Amniotic stem cell (primary cell): ENCODE measurements at places on chromosomes 1 and 21.
A peak's percentile ranks its signal among the peaks of the same experiment; 100 is the strongest.

- no peak for DNase-seq
Measured at GRCh38 chr1:27489501-27489972, 430 bp downstream of the WASF2 start.

DNA sequence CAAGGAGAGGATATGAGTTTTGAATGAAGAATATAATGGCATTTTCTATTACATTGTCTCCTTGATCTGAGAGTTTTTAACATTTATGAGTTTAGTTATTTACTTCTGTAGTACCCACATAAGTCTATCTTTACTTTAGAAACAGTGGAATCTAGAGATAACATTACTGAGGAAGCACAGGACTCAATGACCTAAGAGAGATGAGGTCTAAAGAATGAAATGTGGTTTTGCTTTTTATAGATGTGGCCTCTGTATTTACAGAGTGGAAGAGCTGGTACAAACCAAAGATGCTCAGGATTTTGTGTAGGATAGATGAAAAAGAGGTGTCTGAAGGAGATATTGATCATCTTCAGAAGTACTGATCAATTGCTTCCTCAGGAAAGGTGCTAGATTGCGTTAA lies 177.3 kb downstream of the KCTD3 start:
- DNase-seq: no peak

DNA sequence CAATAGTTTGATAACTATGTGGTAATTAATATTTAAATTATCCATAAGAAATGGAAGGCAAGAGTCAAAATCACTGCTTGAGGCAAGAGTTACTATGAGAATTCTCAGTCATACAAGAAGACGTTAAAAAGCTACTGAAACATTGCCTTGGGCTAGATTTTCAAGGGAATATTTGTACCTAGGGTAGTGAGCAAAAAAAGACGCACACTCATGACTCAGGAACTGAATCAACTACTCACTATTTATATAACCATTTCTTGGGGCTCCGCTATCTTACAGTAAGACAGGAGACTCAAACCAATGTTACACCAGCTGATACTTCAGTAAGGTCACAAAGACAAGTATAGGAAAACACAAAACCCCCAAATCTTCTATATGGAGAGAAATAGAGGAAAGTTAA lies 151.5 kb upstream of the RNPC3 start:
- DNase-seq: no peak

GRCh38 chr21:38352536-38353219 lies 95.9 kb downstream of the KCNJ15 start:
- DNase-seq: peak; percentile 59

- no peak for DNase-seq
Measured at GRCh38 chr1:240619906-240620621, 8.1 kb upstream of the GREM2 start.

- peak; percentile 66 for DNase-seq
Measured at GRCh38 chr1:93629101-93630059, 52.3 kb downstream of the BCAR3 start.
